ENCODE measurements at places on chromosomes 12 and 14.

DNA sequence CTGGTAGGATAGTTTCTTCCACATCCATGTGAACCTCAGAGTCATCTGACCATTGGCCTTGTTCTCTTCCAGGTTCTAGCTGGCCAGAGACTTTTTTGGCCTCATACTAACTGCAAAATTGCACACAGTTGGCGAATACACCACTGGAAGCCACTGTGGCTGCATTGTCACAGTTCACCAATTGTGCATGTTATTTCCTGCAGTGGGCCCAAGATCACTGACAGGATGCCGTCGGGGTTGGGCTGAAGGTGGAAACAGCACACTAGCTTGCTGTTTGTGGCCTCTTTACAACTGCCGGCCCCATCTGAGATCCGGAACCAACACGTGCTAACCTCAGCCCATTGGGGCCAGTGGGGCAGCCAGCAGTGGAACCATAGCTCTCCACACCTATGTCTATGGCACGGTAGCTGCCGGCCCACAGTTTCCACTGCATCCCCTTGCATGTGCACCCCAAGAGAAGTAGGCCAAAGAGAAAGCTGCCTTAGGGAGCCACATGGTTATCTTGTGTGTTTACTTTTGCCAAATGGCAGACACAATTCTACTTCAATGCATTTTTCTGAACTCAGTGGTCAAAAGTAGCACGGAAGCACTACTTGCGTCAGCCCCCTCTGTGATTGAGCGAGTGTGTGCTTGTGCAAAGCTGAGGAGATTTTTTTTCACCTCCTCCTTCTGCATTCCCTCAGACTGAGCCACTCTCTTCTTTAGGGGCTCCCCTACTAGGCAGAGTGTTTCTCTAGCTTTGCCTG is 464.0 kb downstream of the RAD51B start:
- no peak for DNase-seq

DNA sequence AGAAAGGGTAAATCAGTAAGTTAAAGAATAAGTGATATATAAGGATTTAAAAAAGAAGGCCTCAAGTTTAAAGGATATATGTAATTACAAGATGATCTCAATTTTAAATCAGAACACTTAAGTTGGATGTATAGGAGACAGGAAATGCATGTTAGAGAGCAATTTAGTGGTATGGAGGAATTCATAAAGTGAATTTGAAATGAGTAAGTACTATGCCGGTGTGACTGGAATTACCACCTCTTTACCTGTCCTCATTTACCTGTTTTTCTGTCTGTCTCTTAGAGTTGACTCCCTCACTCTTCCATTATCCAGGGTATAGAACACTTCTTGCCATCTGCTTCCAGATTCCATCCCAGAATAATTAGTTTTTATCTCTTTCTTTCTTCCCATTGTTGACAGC is 73.5 kb downstream of the PLEKHA5 start:
- no peak for DNase-seq

DNA sequence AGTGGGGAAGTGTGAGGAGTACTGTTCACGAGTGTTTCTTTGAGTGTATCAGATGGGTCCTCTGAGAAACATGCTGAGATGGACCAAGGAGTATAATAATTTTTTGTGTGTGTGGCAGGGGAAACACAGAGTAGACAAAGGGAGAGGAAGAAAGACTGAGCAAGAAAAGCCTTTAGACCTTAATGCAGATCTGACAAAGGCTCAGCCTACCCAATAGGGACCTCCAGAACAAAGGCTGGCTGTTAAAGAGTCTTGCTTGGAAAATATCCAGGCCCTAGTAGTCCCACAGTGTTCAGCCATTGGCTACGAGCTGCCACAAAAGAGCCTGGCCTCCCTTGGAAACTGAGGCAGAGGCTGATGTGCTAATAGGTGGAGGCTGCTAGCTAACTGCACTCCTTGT is 13.5 kb downstream of the COQ5 start:
- DNase-seq = no peak

GRCh38 chr14:102220031-102220430 is 80.3 kb downstream of the WDR20 start:
- no peak for DNase-seq

DNA sequence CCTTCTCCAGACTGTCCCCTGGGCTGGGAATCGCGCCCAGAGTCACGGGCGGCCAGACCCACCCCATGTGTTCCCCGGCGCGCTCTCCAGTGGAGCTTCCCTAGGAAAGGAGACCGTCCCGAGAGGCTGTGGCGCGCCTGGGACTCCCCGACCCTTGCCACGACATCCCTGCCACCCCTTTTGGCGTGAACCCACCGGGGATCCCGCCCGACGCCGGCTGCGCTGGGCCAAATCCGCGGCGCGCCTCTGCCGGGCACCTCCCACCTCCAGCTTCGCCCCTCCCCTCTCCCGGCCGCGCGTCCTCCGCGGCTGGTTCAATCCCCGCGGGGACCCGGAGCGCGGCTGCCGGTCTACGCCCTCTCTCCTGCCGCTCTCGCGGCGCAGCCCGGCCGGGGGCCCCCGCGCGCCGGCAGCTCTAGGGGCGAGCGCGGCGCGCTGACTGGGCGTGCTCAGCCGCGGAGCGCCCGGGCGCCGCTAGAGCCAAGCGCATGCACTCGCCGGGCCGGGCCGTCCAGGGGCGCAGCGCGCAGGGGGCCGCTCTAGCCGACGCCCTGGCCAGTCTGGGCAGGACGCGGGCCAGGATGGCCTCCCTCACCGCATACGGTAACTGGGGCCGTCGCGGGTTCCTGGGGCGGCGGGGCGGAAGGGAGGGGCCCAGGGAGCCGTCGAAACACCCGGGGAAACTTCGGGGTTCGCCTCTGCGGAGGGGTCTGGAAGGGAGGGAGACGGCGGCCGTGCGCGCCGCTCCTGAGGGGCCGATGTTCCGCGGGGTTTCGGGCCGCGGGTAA is 77.4 kb upstream of the ANO4 start:
- DNase-seq = no peak

- no peak for DNase-seq
Observed at GRCh38 chr12:32995623-32996022, 99.0 kb upstream of the PKP2 start.

DNA sequence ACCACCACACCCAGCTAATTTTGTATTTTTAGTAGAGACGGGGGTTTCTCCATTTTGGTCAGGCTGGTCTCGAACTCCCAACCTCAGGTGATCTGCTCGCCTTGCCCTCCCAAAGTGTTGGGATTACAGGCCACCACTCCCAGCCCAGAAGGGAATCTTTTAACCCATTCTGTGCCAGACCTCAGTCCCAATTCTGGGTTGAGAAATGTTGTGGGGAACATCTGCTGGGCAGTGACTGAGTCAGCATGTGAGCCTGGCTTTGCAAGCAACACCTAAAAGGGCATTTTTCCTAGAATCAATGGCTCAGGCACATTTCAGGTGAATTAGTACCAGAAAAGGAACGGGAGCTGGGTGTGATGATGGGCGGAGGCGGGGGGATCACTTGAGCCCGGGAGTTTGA is 7.6 kb upstream of the SPATS2 start:
- DNase-seq = no peak

DNA sequence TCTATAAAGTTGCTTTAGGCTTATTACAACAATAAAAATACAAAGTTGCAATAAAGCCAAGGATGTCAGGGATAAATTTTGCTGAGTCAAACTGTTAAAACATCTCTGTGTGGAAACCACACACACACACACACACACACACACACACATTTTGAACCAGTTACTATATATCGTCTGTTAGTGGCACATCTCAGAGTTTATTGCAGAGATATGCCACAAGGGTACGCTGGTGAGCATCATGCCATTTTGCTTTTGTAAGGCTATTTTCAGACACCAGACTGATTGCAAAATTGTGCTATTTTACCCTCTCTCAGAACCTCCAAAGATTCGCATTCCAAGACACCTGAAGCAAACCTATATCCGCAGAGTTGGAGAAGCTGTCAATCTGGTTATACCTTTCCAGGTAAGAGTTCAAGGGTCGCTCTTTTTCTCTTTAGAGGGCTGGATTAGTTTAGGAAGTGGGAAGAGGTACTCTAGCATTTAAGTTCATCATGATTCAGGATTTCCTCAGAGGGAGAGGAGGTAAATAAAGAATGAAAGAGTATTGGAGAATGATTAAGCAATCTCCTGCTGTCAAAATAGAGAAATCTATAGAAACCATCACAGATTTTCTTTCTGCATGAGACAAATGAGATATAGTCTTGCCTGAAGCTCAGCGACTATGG is 27.3 kb upstream of the CHPT1 start:
- no peak for DNase-seq

DNA sequence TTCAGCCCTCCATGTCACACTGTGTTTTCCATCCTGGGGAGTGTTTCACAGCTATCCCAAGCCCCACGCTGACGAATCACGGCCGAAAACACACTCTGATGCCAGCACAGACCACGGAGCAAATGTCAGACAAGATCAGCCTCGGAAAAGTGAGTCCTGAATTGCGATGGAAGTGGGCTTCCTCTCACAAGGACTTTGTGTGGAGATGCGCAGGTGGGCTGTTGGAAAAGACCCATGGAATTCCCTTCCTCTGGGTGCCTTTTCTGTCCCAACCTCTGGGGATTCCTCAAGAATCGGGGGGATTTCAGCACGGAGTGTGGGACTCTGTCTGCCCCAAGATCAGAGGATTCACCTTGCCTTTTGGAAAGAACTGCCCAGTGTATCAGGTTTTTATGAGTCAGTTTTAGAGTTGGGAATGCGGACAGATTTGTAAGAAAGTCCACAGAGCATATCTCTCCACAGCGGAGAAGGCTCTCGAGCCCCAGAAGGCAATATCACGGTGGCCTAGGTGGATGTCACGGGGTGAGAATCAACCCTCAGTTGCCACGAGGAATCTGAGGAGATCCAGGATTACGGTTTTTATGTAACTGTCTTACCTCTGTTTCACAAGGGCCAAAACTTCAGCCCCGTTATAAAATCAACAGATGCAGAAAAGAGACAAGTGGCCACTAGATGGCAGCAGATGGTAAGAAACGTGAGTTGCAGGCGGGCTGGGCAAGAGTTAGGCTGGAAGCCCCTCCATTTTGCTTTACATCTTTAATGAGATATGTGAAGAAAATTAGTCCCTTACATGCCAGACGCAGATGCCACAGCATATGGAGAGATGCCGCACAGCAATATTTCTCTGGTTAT is 201.9 kb downstream of the DAD1 start:
- peak; percentile 61 for DNase-seq

DNA sequence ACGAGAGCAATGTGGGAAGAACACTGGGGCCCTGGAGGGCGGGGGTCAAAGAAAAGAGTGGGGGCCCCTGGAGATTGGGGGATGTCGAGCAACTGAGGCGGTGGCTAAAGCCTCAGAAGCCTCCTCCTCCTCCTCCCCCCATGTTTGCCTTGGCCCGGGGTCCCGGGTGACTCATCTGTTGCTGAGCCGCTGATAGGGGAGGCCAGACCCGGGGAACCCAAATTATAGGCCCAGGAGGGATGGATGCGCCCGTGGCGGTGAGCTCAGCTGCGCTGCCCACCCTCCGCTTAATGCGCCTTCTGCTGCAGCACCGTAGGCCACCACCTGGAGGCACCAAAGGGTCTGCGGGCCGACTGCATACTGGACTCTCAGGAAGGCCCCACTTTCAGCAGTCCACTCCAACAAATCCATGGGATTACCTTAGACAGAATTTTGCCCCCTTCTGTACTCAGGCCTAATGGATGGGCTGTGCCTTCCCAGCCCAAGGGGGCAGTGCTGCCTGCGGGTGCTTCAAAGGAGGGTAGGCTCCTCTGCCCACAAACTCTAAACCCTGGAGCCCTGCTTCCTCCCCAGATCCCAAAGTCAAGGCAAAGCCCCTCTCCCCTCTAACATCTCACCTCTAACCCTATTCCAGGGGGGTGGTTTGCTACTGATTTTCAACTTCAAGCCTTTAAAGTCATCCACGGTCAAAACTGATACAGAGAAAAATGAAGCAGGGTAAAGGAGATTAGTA is 2.6 kb upstream of the WNT10B start:
- no peak for DNase-seq

DNA sequence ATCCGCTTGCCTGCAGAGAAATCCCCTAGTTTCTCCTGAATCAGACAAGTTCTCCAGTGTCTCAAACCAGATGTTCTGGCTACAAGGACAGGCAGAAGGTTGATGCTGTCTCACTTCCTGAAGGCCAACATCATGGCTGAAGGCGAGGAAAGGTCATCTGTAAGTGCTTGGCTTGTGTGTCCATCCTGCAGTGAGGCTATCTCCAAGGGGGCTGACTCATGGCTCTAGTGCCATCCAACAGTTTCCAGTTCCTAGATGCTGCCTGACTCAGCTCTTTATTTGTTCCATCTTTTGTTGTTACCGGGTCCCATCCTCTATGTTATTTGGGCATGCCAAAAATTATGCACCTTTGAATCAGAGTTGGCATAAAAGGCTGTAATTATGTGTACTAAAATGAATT is 232.1 kb upstream of the TBX3 start:
- DNase-seq = no peak

DNA sequence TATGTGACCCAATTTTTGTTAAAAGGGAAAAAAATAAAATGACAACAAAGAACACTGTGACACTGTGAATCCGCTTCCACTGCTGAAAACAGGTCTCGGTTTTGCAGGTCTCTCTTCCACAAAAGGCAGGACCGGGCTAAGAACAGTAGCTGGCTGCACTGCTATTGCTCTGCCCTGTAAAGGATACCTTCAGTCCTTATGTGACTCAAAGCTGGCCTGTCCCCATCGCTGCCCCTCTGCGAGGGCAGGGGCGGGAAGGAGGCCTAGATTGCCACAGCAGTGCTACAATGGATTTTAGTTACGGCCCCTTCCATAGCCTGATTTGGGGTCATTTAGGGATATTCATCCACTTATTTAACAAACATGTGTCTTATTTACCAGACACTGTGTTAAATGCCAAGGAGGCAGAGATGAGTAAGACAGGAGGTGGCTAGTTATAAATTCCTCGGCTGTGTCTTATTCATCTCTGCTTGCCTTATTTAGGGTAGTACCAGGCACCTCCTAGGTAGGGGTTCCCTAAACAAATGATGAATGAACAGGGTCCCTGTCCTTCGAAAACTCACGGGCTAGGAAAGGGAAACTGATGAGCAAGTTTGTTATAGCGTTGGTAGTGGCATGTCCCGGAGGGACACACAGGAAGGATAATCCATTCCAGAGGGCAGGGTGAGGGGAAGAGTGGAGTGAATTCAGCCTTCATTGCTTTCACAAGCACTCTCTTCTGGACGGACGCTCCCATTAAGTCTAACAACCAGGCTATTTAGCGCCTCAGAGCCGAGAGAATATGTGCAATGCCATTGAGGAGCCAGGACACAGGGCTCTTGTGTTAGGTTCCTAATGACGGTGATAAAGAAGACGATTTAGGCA is 73.3 kb downstream of the EID3 start:
- no peak for DNase-seq

GRCh38 chr14:77102154-77102553 is 4.1 kb downstream of the CIPC start:
- no peak for DNase-seq

- DNase-seq = no peak
Observed at GRCh38 chr12:50936821-50937530, 15.4 kb upstream of the HIGD1C start.

DNA sequence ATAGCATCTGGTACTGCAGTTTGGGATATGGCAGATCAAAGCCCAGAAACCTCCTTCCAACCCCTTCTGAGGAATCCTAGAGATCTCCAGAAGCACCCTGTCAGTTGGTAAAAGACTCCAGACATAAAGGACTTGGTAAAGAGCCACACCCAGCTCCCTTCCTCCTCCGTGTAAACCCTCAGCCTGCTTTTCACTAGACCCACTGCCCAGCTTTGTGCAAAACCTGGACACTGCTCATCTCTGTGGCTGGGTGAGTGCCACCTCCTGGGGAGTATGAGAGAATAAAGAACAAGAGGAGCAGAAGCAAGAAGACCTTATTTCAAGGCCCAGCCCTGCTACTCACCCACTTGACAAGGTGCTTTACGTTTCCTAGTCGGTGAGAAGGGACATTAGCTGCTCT is 33.0 kb downstream of the ANO2 start:
- no peak for DNase-seq

GRCh38 chr14:33184587-33184986 is 245.9 kb downstream of the NPAS3 start:
- DNase-seq = peak; percentile 22
